ENCODE measurements at places on chromosomes 2 and 18.

DNA sequence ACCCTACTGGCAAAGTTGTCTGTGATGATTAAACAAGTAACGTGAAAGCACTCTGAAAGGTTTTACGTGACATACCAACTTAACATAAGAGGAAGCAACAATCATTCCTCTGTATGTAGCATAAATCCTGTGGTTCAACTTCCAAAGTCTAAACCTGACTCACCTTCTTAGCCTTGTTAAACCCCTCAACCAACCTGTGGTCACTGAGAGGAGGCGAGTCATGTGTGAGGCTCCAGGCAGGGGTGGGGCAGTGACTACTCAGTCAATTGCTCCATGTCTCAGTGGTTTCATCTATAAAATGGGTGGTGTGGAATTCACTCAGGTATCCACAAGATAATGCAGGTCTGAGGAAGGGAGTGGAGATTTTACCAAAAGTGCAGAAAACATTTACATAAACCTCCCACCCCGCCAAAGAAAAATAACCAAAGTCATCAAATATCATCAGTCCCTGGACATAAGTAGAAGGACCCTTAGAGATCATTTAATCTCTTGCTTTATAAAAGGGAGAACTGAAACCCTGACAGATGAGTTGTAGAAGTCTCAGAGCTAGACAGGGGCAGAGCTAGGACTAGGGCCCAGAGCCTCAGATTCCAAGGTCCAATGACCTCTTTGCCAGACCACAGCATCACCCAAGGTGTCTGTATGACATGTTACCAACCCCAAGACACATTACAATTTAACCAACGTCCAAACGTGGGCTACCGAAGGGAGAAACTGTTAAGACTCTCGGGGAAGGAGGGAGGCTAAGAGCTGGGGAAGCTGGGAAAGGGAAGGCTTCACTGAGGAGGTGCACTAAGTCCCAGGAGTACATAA, 3.7 kb upstream of the PCBP1 start:
- no peak for DNase-seq

- no peak for DNase-seq
Observed at GRCh38 chr2:26848336-26849055, 564 bp downstream of the DPYSL5 start.

DNA sequence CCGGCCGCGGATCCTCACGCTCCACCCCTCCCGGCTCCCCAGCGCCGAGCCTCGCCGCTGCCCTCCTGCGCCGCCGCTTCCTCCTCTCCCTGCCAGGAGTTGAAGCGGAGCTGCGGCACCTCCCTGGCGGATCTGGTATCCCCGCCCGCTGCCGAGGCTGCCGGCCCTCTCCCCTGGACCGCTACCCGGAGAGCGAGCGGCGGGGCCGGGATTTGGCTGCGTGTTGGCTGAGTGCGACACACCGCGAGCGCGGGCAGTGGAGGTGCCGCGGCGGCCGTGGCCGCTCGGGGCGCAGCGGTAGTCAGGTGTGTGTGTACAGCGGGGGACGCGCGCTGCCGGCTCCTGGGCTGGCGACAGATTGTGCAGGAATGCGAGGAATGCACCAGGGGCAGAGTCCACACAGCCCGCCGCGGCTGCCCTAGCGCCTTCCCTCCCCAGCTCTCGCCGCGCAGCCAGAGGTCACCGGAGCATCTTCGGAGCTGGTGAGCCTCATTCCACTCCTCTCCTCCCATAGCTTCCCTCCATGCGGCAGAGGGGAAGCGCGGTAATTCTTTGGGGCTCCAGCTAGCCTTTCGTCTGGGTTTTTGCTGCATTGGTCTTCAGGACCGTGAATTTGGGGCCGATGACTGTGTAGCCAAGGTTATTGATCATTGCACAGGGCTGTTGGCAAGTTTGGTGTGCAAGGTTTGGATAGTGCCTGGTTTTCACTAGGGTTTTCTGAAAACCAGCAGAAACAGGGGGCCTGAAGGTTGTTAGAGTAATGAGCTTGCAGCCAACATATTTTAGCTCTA, 1.3 kb downstream of the PKP4 start:
- peak; percentile 34 for DNase-seq

- no peak for DNase-seq
Observed at GRCh38 chr2:223923976-223924375, 21.2 kb downstream of the WDFY1 start.

GRCh38 chr18:64083916-64084315, 65.0 kb downstream of the LINC00305 start:
- DNase-seq, result no peak

GRCh38 chr2:168210895-168211570, 36.4 kb downstream of the STK39 start:
- no peak for DNase-seq

DNA sequence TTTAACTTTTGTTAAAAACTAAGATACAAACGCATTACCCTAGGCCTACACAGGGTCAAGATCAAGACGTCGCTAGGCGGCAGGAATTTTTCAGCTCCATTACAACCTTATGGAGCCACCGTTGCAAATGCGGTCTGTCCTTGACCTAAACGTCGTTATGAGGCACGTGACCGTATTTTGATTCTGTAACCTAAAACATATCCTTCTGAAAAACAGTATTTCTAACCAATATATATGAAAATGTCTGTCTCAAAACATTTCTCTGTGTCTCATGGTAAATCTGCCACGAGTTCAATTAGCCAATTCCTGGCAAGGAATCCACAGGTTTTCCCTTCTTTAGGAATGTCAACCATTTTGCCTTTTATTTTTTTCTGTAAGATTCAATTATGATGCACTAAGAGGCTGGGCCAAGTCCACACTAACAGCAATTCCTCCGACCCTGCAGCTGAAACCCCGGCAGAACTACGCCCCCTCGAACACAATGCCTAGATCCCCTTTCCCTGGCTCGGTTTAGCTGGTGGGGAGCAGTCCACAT, 1.7 kb downstream of the RTN4 start:
- no peak for DNase-seq

DNA sequence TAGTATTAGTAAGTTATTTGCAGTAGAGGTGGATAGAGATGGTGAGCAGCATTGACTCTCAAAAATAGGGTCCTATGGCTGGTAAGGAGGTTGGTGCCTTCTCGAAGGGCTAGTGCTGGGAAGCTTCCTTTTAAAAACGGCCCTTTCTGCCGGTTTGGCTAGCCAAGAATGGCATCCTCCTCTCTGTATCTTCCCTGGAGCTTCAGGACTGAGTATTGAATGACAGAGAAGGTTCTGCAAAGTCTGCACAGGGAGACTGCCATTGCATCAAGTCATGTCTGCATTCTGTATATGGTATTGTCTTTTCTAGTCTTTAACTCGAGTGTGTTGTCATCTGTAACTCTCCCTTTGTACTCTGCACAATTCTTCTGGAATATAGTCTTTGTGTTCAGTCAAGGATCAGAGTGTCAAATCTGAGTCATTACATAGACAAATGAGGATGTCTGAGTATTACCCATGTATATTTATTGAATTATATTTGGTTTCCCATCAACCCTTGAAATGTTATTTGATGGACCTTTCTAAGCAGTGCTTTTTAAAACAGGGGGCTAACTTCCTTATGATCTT, 1.1 kb downstream of the LDLRAD4 start:
- no peak for DNase-seq

DNA sequence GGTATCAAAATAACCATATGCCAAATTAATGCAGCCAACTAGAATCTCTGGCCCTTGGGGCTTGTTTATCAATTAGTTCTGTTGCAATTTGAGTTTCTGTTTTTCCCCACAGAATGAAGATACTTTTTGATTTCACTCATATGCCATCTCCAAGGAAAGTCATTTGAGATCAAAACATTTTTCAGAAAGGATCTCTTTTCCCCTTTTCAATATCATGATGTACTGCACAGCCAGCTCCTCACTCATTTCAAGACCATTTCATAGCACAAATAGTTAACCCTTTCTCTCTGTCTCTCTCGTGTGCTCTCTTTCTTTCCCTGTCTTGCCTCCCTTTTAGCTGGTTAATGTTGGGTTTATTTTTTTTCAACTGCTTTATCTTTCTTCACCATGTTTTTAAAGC, 387.3 kb downstream of the STK39 start:
- DNase-seq, result no peak

GRCh38 chr18:27707201-27707600, 469.7 kb downstream of the CDH2 start:
- no peak for DNase-seq

DNA sequence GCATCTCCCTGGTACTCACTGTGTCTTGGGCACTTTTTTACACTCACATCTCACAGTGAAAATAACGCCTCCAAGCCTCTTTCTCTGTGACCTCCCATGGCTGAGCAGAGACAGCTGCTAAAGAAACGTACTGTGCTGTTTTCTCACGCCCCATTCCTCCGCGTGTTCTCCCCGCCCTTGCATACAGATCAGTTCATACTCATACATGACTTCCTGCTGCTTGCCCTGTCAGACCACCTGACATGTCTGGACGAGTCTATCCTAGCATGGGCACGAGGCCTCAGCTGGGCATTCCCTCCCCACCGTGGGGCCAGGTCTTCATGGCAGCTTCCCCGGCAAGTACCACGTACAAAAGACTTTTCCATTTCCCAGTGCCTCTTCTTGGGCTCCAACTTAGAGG, 21.2 kb upstream of the IL1A start:
- no peak for DNase-seq

DNA sequence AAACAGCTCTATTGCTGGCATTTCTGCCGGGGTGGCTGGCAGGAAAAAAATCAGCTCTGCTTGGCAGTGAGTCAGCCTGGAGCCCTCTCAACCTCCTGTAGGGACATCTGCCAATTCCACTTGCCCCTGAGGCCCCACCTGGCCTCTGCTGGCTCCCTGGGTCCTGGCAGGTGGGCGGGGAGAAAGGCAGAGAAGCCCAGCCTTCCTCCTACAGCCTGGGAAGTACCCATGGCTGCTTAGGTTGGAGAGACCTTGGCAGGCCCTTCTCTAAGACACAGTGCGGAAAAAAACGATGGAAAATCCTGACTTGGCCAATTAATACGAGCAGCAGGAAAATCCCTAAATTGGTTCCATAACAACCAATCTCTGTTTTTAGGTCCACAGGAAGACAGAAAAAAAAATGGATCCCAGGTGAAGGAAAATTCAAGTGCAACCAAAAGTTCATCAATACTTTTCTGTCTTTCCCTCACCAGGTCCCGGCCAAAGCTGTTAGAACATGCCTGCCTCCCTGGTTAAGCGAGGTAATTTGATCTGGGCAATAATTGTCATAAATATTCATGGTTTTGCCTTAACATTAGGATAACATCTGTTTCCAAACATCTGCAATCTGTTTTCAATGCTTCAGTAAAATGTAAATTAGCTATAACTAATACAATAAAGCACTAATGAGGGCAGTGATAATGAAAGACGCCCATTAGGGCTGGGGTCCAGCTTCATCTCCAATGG, 245.9 kb downstream of the TFCP2L1 start:
- DNase-seq, result no peak

Data from activated T-helper 1 cell treated with anti-CD3 and anti-CD28 coated beads, Interleukin-2, amount 50 U/mL, for 16 hours (primary cell).